ENCODE measurements at places on chromosomes 13 and 19.
A peak's percentile ranks its signal among the peaks of the same experiment; 100 is the strongest.

DNA sequence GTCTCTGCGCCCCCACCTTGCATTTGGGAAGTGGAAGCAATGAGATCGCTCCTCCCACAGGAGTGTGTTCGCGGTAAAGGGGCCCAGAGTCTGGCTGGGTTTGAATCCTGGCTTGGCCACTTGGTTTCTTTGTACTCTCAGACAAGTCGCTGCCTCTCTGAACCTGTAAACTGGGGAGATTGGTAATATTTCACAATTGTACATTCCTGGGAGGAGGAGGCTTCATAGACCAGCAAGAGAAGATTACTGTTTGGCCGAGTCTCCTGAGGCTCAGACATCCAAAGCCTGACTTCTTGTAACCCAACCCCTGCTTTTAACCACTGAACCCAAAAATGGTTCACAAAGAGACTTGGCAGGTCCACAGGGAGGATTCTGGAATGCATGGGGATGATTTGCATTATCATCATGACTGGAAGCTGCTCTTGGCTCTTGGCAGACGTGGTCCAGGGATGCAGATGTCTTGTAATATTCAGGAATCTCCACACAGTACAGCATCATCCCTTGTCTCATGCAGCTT lies 13.6 kb upstream of the STRN4 start:
- DNase-seq = peak; percentile 99

GRCh38 chr19:55479451-55480230 lies 3.2 kb downstream of the ZNF628 start:
- DNase-seq = no peak

- no peak for DNase-seq
These were observed 8.7 kb downstream of the HOMER3 start for GRCh38 chr19:18932216-18932841.

GRCh38 chr13:47241446-47241845 lies 344.6 kb upstream of the HTR2A start:
- DNase-seq = no peak

DNA sequence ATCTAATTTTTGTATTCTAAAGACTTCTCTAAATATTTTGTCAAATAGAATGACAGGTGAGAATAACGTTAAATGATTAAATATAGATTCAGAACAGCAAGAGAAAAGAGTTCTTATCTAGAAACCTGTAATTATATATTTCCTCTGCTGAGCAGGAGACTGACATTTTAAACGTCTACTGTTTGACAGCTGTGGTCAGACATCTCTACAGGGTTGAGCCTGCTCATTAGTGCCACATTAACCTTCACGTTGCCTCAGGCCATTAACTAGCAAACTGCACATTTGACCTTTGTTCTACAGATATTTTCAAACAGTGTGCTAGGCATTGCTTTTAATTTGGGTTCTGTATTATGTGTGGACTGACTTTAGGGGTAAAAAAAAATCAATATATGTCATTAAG lies 347.5 kb downstream of the GPC5 start:
- no peak for DNase-seq

- DNase-seq = peak; percentile 86
These were observed 4.3 kb upstream of the C5AR1 start for GRCh38 chr19:47305309-47305751.

DNA sequence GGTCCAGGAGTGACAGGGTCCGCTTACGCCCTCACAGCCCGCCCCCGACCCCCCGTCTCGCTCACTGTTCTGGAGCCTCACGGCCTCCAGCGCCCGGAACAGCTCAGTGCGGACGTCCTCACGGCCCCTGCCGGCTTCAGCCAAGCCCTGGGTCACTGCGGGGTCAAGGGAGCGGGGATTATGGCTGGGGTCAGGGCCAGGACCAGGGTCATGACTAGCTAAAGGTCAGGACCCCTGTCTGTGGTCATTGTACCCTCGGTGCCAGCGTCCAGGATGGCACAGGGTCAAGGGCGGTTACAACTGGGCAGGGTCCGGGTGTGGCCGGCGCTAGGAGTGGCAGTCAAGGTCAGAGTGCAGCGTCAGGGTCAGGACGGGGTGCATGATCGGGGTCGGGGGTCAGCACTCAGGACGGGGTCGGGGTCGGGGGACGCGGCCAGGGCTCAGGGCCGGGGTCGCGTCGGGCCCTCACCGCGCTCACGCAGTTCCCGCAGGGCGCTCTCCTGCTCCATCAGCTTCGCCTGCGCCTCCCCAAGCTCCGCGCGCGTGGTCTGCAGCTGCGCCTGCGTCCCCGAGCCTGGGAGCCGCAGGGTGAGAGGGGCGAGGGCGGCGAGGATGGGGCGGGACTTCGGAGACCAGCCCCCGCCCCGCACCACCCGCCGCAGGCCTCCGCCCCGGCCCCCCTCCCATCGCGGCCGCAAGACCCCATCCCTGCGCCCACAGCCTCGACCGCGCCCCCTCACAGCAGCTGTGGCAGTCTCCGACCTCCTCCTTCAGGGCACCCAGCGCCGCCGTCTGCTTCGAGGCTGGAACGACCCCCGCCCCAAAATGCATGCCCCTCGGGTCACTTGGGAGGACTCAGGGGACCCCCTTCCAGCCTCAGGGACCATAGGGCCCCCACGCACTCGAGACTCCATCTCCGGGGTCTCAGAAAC lies 1.4 kb downstream of the CLEC4G start:
- no peak for DNase-seq

- no peak for DNase-seq
These were observed 47.6 kb downstream of the CEP89 start for GRCh38 chr19:32924200-32924599.

- no peak for DNase-seq
These were observed 87.6 kb downstream of the MUC16 start for GRCh38 chr19:8922591-8922990.

DNA sequence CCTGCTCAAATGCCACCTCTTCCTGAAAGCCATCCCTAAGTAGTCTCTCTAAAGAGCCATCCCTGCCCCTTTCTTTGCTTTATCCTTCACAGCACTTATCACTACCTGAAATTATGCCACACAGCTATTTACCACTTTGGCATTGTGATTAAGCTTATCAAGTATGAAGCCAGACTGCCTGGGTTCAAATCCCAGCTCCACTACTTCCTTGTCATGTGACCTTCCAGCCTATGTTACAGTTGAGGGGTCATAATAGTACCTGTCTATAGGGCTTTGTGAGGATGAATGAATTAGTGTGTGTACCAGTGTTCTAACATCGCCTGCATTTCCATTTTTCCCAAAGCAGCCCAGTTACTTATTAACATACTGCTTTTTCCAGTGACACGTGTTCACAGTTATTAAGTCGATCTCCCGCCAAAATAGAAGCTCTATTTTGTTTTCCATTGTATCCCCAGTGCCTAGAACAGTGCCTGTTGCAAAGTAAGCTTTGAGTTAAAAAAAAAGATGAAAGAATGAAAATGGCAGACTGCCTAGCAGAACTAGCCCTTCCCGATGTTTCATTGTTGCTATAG lies 32.8 kb downstream of the ZSWIM9 start:
- DNase-seq = no peak

GRCh38 chr19:17576758-17577456 lies 21.5 kb downstream of the COLGALT1 start:
- DNase-seq = no peak

DNA sequence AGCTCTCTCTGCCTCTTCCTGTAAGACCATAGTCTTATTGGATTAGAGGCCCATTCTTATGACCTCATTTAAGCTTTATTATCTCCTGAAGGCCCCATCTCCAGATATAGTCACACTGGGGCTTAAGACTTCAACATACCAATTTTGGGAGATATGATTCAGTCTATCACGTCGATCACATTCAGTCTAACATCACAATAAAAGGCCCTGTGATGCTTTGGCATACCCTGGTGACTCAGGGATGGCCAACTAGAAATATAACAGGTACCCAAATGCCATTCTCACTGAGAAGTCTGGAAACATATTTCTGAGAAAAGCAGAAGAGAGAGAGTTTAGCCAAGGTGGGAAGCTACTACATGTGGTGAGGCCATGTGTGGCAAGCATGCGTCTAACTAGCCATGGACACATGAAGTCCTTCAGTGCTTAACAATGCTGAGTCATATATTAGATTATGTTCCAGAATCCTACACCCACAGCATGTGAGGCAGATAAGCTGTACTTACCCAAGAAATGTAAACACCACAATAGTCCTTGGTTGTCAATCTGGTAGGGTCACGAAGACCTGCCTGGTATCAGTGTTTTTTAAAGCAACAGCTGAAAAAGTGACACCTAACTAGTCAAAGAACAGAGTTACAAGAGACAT lies 485.1 kb downstream of the FOXO1 start:
- no peak for DNase-seq

- no peak for DNase-seq
These were observed 177.3 kb downstream of the PCDH9 start for GRCh38 chr13:67052550-67053490.

GRCh38 chr13:109330123-109330522 lies 456.3 kb downstream of the IRS2 start:
- DNase-seq = no peak

GRCh38 chr13:37788346-37788745 lies 81.2 kb downstream of the TRPC4 start:
- no peak for DNase-seq

- no peak for DNase-seq
These were observed 126.0 kb downstream of the ATP11A start for GRCh38 chr13:112815871-112816270.

- DNase-seq = no peak
These were observed 1.5 kb downstream of the TUBGCP3 start for GRCh38 chr13:112586334-112586960.

- no peak for DNase-seq
These were observed 23.8 kb downstream of the APBA3 start for GRCh38 chr19:3737487-3738205.

- no peak for DNase-seq
These were observed 173.7 kb upstream of the TMTC4 start for GRCh38 chr13:100848304-100848703.

- DNase-seq = peak; percentile 85
These were observed 115.3 kb downstream of the LRCH1 start for GRCh38 chr13:46668302-46668720.

DNA sequence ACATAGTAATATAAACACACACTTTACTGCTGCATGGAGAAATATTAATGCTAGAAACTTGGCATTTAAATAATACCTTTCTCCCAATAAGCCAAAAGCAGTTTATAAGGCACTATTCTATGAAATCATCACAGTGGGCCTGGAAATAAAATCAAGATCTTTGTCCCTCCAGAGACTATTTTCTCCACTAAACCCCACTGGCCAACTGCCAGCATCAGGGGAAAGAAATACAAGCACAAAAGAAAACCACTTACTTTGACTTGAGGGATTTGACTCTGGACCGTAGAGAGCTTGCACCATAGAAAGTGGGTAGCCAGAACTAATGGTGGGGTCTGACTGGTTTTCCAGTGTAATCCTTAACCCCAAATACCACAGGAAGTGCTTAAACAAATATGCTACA lies 71.9 kb downstream of the DCLK1 start:
- DNase-seq = no peak

GRCh38 chr13:73054712-73055111 lies 4.1 kb upstream of the KLF5 start:
- DNase-seq = no peak

GRCh38 chr19:8924283-8924682 lies 85.9 kb downstream of the MUC16 start:
- no peak for DNase-seq

- no peak for DNase-seq
These were observed 11.0 kb downstream of the CYTH2 start for GRCh38 chr19:48480183-48480557.

DNA sequence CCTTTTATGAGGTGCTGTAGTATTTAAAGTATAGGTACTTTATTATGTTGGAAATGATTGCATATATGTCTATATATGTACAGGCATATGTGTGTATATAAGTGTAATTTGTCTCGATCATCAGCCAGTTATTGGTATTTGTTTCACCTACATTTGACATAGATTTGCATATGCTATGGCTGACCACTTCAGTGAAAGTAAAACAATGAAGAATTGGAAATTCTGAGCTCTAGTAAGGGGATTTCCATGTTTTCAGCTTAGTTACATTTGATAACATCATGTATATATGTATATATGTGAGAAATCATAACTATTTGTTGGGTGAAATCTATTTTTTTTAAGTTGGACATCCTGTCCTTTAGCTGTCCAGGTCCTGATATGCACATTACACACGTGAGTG lies 1303.9 kb downstream of the EFNB2 start:
- no peak for DNase-seq

DNA sequence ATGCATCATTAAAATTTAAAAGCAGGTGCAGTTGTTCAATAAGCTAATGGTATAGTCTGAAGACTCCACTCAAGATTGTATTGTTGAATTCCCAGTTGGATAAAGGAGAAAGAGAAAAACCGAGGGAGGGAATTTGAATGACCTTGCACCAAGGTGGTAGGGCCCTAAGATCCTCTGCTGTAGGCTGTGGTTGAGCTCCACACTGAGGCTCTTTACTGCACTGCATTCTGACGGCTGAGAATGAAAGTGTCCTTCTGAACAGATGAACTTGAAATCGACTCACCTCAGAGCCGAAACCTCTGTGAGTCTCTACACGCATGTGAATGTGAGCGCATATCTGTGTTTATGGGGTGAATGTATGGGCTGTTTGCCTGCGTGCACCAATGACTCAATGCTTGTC lies 388.9 kb upstream of the DACH1 start:
- peak; percentile 30 for DNase-seq

DNA sequence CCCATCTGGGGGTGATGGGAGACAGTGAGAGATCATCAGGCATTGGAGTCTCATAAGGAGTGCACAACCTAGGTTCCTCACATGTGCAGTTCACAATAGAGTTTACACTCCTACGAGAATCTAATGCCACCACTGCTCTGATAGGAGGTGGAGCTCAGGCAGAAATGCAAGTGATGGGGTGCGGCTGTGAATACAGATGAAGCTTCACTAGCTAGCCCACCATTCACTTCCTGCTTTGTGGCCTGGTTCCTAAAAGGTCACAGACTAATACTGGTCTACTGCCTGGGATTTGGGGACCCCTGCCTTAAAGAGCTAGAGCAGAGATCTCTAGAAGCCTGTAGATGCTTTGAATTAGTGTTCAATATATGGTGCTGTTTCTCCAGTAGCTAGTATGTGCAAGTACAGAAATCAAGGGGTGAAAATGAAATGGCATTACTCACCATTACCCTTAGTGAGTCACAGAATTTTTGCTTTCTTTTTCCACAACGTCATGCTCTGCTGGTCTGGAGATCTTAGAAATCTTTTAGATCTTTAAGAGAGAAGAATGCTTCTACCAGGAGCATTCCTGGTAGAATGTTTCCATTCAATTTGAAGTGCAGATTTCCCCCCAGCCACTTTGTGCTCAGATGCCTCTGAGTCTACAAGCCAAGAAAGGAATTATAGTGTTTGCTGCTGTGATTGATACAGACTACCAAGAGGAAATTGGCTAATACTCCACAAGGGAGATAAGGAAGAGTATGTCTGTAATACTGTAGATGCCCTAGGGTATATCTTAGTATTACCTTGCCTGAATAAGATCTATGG lies 2301.2 kb downstream of the PCDH9 start:
- peak; percentile 27 for DNase-seq

- no peak for DNase-seq
These were observed 2.2 kb downstream of the CLEC11A start for GRCh38 chr19:50725218-50725910.

Data from GM04504 (cell line).